H1 (cell line): ENCODE measurements at places on chromosomes 3 and 15.
A peak's percentile ranks its signal among the peaks of the same experiment; 100 is the strongest.

- no peak for DNase-seq
These were observed 72.6 kb upstream of the ZBED2 start for GRCh38 chr3:111667621-111668239.

- DNase-seq = peak; percentile 73
These were observed 47.2 kb downstream of the SLC12A8 start for GRCh38 chr3:125165189-125165947.

- DNase-seq = no peak
These were observed 48.3 kb downstream of the SPTSSB start for GRCh38 chr3:161322781-161323568.

DNA sequence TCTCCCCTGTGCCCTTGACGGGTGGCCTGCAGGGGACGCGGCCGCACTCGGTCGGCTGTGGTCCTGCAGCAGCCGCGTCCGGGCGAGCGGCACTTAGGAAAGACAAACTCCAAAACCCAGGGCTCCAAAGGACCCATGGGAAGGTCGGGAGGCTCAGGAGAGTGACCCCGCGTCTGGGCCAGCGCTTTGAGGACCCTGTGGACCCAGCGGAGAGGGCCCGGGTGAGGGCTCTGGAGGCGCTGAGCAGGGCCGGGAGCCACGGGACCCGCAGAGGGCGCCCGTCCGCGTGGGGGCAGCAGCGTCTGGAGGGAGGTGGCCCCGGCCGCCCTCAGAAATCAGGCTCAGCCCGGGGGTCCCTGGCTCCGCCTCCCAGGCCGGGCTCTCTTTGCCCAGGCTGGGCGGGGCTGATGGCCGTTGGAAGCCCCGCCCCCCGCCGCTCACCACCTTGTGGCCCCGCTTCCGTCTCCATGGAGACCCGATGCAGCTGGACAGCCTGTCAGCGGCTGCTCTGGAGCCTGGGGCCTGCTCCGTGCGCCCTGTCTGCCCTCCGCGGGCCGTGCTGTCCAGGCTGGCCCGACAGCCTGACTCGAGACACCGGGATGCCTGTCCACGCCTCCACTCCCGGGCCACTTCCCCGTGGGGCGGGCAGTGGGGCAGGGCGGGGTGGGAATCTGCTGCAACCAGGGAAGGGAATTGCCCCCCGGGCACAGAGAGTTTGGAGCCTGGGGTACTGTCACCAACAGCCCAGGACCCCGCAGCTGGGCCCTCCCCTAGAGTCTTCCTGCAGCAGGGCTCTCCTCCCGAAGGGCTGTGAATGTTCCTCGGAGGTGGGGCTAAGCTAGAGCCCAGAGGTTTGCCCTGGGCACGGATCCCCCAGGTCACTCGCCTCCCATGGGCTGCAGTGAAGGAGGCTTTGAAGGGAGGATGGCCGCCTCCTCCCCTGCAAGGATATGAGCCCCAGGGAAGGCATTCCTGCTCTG lies 34.8 kb upstream of the RPL32 start:
- peak; percentile 87 for DNase-seq

GRCh38 chr3:95615592-95616310 lies 1198.6 kb upstream of the EPHA6 start:
- no peak for DNase-seq

DNA sequence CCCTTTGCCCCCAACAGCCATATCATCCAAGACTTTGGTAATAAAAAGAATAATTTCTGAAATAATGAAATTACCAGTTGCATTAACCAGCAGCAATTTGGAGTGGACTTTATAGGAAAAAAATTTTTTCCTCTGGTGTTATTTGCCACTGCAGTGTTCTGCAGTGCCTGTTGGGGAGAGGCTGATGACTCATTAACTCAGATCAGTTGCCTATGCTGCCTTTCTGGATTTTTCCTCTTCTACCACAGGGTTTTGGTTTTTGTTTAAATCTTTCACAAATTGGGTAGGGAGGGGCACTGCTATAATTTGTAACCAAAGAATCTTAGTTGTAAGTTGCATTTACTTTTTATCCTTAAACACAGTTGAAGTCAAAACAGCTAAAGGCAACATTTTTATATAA lies 22.7 kb downstream of the ATP6V1A start:
- no peak for DNase-seq

DNA sequence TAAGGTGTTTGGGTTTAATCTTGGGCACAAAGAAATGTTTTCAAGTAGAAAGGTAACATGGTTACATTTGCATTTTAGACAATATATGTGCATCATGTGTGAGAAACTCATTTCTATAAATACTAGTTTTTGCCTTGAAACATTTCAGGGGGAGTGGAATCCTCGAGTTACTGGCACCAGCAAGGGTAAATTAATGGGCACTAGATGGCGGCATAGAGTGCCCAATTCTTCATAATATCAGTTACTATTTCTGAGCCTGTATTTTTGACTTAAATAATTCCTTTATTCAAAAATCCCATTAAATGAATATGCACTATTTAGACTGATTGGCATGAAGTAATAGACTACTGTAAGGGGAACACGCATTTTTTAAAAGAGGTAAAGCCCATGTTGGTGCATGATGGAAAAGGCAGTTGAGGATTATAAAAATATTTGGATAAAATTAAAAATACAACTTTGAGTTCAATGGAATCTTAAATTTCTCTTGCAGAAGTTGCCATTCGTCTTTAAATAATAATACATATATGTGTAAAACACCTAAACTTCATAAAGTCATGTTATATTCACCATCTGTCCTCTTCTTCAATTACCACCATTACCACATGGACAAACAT lies 106.3 kb downstream of the ZBTB20 start:
- no peak for DNase-seq

DNA sequence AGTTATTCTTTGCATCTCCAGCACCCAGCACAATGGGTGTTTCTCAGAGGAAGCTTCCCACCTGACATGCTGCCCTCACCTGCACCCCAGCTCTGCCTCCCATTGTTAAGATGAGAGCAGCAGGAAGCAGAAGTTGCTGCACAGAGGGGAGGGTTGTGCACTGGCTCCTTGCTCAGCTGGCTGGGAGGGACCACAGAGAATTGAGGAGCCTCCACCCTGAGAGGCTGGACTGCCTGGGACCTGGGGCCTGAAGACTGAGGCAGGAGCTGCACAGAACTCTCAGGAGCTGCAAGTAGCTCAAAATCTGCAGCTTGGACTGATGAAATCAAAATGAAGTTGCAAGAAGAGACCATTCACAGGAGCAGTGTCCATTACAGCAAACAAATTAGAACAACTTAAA lies 222.3 kb upstream of the LINGO1 start:
- no peak for DNase-seq

DNA sequence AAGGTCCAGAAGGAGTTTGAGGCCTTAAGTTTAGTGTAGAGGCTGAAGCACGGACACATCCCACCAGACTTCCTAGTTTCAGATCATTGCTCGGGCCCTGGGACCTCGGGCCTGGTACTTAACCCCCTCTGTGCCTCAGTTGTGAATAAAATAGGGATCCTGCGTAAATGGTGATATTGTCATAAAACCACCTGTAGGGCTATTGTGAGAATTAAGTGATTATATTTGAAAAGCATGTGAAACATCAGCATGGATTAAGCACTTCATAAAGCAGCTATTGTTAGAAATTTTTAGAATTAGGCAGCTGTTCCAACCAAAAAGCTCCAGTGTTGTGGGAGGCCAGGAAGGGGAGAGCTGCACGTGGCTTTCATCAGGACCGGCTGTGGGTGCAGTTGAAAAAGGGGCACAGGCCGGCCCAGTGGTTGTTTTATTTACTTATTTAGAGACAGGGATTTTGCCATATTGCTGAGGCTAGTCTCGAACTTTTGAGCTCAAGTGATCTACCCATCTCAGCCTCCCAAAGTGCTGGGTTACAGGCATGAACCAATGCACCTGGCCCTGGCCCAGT lies 4.4 kb downstream of the RCCD1 start:
- DNase-seq = no peak

DNA sequence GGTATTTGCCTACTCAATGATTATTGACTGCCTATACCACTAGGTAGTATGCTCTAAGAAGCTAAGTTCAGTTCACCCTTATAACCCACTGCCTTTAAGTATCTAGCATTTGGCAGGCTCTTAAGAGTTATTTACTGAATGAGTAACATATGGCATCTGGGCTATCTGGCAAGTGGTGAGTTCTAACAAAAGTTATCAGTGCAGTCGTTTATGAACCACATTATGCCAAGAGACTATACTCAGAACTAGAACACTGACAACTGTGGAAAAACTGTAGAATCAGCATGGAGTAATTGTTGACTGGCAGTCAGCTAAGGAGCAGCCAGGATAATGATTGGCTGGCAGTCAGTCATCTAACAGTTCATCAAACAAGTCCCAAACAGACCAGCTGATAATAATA lies 25.8 kb downstream of the RAF1 start:
- DNase-seq = no peak

- no peak for DNase-seq
These were observed 933 bp upstream of the APEH start for GRCh38 chr3:49673121-49673714.
